ENCODE measurements at places on chromosomes 16 and 17.

GRCh38 chr16:10729104-10730048 is 14.3 kb upstream of the NUBP1 start:
- DNase-seq: peak; percentile 13

DNA sequence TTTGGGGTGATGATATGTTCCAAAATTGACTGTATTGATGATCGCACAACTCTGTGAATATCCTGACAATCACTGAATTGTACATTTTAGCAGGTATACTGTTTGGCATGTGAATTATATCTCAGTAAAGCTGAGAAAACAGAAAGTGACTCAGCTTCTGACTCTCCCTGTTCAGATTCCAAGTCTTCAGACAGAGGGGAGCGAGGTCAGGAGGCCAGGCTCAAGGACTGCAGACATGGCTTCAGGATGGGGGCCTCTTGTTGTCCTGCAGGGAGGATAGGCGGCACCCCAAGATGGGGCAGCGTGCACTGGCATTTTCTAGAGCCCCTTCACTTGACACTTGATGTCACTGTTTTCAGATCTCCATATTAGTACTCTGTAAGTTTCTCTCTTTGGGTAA is 45.6 kb downstream of the KNOP1 start:
- no peak for DNase-seq

DNA sequence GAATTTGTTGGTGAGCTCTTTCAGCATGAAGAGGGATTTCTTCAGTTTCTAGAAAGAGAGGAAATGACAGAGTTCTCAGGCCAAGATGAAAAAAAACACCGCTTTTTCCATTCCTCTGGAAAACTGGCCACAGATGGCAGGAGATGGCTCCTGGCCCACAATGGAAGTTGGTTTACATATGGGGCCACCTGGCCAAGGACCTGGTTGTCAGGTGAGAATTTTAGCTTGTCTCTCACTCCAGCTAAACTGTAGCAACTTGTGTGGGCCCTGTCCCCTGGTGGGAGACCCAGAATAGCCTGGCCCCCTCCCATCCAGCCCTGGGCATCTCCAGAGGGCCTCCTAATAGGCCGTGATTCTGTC is 33.6 kb downstream of the LGALS9 start:
- no peak for DNase-seq

GRCh38 chr17:81398832-81399411 is 3.7 kb downstream of the BAHCC1 start:
- DNase-seq: no peak

GRCh38 chr17:5582209-5583185 is 1.8 kb downstream of the NLRP1 start:
- no peak for DNase-seq

- no peak for DNase-seq
These were observed 4.4 kb downstream of the WFIKKN2 start for GRCh38 chr17:50839591-50840310.

GRCh38 chr16:67317853-67318252 is 8.7 kb downstream of the KCTD19 start:
- no peak for DNase-seq

- no peak for DNase-seq
These were observed 6.0 kb upstream of the CDC6 start for GRCh38 chr17:40281663-40282062.

DNA sequence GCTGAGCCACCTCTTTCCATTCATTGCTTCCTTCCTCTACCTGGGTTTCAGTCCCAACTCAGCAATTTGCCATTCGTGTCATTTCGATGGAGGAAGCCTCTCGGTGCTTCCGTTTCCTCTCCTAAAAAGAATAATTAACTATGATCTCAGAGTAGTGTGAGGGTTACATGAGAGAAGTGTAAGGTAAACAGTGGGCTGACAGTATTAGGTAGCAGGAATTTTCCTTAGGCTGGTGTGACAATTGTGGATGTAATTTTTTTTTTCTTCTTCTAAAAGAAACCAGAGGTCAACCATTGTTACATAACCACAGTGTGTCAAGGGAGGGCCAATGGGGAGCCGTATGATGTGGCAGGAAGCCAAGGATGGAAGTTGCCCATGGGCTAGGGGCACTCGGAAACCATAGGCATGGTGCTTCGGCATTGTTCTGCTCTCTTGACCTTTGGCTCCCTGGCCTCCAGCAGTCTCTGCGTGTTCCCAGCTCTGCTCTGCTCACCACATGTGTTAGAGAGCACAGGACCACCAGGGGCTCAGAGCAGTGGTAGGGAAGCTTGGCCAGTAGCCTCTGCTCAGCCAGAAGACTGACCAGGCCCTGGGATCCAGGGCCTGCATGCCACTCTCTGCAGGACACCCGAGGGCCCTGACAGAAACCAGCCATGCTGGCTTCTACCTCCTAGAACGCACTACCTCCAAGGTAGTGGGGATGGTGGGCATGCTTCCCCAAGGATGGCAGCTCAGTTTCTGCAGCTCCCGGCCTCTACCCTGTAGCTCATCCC is 2.0 kb upstream of the TOP2A start:
- DNase-seq: no peak

DNA sequence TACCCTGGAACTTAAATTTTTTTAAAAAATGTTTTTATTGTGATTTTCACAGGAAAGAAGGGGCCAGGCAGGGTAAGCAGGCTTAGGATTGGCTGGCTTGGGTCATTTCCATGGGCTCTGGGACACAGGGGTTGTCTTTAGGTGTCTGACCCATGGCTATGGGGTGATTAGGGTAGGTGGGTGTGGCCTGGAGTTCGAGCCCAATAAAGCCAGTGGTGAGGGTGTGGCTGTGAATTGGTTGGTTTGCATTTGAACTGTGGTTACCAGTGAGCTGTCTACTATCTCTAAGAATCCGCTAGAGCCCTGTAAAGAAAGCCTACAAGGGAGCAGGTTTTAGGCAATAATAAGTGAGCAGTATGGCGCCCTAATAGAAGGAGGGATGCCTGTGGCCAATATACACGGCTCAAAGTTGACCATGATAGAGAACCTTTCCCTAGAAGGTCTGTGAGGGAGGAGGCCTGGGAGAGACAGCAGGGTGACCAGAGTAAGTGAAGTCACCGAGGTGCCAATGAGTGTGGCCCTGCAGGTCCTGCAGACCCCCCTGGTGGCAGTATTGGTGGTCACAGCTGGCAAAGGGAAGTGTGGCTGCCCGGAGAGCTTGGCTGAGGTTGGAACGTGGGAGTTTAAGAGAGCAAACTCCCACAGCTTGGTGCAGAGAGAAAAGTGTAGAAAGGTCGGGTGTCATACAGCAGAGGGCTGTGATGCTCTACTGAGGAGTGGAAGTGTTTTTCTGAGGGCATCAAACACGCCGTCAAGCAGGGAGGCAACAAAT is 454.0 kb downstream of the WWOX start:
- DNase-seq: no peak

DNA sequence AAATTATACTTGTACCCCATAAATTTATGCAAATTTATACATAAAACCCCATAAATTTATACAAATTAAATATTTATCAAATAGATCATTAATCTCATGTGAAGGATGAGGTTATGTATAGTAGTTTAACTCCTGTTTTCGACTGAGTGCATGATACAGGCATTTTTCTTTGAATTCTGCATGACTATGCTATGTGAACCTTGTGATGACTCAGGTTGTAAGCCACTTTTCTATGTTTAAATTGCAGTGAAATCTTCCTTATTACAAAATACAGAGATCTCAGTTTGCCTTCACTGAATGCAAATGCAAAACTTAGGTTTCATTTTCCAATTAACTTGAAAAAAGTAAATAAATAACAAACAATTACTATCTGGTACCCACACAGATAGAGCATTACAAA is 843.7 kb downstream of the CDH11 start:
- no peak for DNase-seq

GRCh38 chr17:14320734-14321475 is 20.0 kb downstream of the HS3ST3B1 start:
- no peak for DNase-seq

DNA sequence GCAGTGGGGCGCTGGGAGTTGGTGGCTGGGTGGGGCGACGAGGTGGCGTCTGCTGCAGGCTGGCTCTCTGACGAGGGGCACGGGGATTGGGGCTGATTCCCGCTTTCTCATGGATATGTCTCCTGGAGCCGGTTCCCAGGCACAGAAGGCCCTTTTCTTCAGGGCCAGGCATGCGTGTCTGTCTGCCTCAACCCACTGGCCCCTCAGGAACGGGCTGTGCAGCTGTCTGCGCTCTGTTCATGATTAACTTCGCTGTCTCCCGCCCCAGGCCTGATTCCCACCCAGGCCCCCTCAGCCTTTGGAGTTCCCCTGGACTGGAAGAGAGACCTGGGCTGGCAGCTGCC is 53.1 kb downstream of the RAP1GAP2 start:
- no peak for DNase-seq

- no peak for DNase-seq
These were observed 186.0 kb upstream of the ZNF469 start for GRCh38 chr16:88196471-88197400.

DNA sequence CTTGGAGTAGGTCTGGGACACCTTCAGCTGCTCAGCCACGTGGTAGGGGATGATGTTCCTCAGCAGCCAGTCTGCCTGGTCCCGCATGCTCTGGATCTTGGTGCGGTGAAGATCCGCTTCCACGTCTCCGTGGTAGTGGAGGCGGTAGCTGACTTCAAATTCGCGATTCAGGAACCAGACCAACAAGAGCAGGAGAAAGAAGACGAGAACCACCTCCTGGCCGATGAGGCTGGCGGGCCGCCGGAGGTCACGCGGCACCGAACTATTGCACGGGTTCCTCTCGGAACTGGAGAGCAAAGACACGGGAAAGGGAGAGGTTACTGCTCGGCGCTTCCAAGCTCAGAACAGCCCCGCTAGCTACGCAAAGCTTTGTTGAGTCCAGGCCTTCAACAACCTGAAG is 86.2 kb upstream of the CREBBP start:
- DNase-seq: no peak

DNA sequence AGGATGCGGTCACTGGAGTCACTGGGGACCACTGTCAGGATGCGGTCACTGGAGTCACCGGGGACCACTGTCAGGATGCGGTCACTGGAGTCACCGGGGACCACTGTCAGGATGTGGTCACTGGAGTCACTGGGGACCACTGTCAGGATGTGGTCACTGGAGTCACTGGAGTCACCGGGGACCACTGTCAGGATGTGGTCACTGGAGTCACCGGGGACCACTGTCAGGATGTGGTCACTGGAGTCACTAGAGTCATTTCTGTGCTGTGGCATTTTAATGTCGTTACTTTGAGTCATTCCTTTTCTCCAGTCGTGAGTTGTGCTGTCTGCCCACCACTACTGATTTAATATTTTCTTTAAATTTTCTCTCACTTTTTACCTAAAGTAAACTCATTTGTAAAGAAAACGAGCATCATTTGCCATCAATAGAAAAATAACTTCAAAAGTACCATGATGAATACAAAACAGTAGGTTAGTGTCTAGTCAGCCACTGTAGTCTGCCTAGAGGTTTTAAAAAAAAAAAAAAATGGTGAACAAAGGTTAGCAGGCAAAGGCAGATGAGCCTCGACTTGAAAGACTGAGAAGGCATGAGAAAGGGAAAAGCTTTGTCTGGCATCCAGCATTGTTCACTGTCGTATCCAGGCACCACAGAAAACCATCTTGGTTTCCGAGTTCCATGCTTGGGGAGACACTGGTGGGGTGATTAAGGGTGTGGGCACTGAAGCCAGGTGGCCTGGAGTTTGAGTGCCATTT is 346.6 kb downstream of the SNX29 start:
- no peak for DNase-seq

DNA sequence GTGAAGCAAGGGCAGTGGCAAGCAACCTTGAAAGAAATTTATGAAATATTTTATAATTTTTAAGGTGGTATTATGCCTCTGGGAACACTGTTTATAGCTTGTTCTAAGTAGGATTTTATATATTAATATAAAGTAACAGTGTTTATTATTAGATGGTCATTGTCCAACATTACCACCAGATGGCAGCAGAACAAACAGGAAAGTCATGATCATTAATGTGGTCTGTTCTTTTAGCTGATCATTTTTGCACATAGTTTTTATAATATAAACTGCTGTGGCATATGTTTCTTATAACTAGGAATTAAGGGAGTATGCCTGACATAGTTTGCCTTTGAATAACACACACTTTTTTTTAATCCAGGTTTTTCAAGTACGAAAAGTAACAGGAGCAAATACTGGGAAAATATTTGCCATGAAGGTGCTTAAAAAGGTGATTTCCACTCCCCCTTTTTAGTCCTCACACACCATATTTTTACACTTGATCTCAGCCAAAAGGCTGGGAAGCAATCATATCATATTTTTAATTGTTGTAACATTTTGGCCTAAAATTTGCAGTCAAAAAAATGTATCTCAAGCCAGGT is 21.4 kb downstream of the RPS6KB1 start:
- DNase-seq: no peak

All from NCI-H2107 (cell line).